ENCODE measurements at places on chromosomes 7 and 10.

DNA sequence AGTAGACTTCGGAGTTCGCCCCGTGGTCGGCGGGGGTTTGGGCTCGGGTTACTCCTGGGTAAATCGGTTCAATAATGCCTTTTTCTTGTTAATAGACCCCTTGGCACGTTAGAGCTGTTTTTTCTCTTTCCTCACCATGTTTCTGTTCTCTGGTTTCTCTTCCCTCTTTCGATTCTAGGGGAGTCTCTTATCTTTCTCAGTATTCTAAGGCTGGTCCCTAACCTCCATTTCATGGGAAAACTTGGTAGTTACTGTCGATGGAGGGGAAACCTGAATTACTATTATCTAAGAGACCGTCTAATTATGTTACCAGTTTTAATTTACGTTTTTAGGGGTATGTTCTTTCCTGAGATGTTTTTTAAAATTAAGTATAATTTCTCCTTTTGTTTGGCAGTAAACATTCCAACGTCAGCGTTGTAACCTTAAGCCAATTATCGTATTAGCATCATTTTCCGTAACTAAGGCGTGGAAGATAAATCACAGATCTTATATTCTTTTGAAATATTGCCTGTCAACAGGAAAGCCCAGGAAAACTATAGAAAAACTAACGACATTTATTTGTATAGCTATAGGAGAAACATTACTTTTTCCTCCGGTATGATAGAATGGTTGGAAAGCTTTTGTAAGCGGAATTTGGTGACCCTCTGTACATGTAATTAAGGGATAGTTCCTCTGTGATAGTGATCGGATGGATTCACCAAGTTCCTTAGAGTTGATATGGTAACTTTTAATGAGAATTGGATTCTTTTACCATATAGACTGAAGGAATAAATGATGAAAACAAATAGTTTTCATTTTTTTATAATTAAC lies 847 bp downstream of the BTAF1 start:
- DNase-seq, result no peak

DNA sequence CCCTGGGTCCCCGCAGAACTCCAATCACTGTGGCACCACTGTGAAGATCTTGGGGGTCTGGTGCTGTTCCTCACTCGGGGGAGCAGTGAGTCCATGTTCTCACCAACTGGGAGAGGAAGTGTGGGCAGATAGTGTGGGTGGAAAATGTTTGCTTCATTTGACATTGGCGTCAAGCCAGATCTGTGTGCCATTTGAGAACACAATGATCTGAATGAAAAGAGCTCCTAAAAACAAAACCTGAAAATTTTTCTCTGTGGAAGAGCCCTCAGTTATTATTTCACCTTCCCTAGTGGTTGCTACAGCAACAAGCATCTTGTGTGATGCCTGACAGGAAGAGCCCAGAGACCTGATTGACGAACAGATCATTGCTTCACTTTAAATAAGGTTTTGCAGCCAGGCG lies 125.6 kb downstream of the VIPR2 start:
- DNase-seq, result no peak

DNA sequence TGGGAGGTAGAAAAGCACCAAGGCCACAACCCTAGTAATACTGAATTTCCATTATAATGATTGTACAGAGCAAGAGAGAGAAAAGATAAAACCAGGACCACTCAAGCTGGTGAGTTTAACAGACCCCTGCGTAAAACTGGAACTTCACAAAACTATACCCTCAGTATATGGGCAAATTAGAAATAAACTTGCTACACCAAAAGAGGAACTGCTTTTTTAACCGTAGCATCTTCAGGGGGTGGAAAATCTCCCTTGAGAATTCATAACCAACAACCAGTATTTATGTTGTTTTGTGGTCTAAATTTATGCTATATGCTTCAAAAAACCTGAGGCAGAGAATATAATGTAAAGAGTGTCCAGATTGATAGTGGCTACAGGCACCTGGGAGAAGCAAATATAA lies 171.2 kb downstream of the SGMS1 start:
- DNase-seq, result no peak

GRCh38 chr7:130632111-130632510 lies 36.4 kb downstream of the COPG2 start:
- no peak for DNase-seq

Measured in left renal pelvis (tissue), 4 donors.